ENCODE measurements at places on chromosomes 3 and 15.

DNA sequence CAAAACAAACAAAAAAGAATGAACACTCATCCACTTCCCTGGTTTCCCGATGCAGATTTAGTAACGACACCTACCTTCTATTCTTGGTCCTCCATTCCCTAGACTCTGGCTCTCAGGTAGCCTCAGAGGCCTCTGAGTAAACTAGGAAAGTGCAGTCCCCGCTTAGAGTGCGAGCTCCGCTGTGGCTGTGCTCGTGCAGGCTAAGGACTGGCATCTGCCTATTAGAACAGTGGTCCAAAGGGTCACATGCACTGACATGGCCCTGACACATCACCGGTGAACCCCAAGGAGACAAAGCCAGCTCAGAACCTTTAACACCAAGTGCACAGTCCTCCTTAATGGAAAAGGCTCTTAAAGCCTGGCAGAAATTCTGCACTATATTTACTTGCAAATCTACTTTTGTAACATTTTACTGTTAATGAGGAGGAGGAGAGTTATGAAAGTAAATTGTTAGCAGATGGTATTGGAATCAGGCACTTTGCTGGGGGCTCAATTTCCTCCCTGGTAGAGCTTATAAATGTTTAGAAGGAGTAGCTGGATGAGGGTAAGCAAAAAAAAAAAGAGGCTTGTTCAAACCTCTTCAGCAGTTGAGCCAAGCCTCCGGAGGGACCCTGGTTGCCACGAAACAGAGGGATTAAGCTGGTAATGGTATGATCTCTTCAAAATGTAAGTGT is 31.1 kb downstream of the VGLL4 start:
- no peak for DNase-seq

GRCh38 chr3:140420621-140421357 is 257.1 kb upstream of the TRIM42 start:
- DNase-seq, result no peak

- no peak for DNase-seq
Measured at GRCh38 chr3:127791221-127791913, 30.9 kb downstream of the MGLL start.

GRCh38 chr3:46222435-46223161 is 14.5 kb upstream of the CCR1 start:
- no peak for DNase-seq

GRCh38 chr3:19885468-19885867 is 48.5 kb downstream of the EFHB start:
- no peak for DNase-seq
